ENCODE measurements at places on chromosomes 1 and 21. TPM values are rescaled to one million over a fixed set of nuclear protein-coding genes. Genes with fewer than 3 reads are reported as not detected.

TP73 gene
- 0.43 TPM for total RNA-seq

SLAMF7 gene
- 4.2 TPM for total RNA-seq

TMPRSS15 gene
- total RNA-seq: not detected

ESPN gene
- total RNA-seq: not detected

PTPRU gene
- 0.29 TPM for total RNA-seq

INSRR gene
- not detected for total RNA-seq

USF1 gene
- 65.2 TPM for total RNA-seq

CFAP126 gene
- total RNA-seq: not detected

CCDC24 gene
- 6.7 TPM for total RNA-seq

BTG3 gene
- 15.2 TPM for total RNA-seq

KIF14 gene
- 0.45 TPM for total RNA-seq

LYPD8 gene
- not detected for total RNA-seq

SH2D5 gene
- not detected for total RNA-seq

SLC66A1 gene
- 11.2 TPM for total RNA-seq

KCNA3 gene
- total RNA-seq: 0.89 TPM

CREG1 gene
- total RNA-seq: 81.7 TPM

OTUD7B gene
- total RNA-seq: 9.0 TPM

CHIA gene
- total RNA-seq: 23.2 TPM

RAB25 gene
- total RNA-seq: 221 TPM

VSIG8 gene
- not detected for total RNA-seq

MAEL gene
- 0.58 TPM for total RNA-seq

ADCY10 gene
- not detected for total RNA-seq

HIVEP3 gene
- total RNA-seq: 4.9 TPM

UBIAD1 gene
- total RNA-seq: 10.6 TPM

TAL1 gene
- 4.4 TPM for total RNA-seq

CCDC185 gene
- not detected for total RNA-seq

RHCE gene
- not detected for total RNA-seq

EPHB2 gene
- 88.1 TPM for total RNA-seq

SLC44A3 gene
- total RNA-seq: 21.3 TPM

OR2T29 gene
- not detected for total RNA-seq
